Stimulated activated naive CD4-positive, alpha-beta T cell (primary cell): ENCODE measurements at places on chromosomes 1 and 21.

DNA sequence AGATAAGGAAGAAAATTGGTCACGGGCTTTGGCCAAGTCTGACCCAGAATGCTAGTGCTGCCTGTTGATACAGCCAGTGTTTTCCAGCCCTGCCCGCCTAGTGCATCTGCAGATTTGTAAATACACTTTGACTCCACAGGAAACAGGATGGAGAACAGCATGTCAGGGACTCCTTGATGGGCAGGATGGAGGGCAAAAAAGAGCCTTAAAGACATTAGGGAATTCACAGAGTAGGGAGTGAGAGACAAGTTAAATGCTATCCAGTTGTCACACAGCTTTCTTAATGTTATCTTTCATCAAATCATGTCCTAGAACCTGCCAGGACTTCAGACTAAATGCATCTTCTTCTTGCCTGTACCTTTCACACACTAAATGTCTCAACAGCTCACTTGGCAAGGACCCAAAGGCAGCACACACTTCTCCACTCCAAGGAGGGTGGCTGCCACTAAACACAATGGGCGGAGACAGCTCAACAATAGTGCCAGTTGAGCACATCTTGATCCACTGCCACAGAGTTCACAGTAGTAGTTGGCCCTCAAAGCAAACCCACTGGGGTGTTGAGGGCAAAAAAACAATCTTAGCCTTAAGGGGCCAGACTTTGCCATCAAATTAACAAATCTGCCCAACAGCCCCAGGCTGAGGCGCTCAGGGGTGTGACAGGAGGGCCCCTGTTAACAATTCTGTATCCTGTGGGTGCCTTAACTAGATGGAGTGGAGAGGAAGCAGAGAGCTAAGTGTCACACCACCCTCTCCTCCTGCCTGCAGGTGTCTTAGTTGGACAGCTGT lies 2.7 kb downstream of the HIVEP3 start:
- DNase-seq = no peak

- DNase-seq = no peak
Measured at GRCh38 chr1:46903481-46903880, 37.8 kb downstream of the CYP4A11 start.

DNA sequence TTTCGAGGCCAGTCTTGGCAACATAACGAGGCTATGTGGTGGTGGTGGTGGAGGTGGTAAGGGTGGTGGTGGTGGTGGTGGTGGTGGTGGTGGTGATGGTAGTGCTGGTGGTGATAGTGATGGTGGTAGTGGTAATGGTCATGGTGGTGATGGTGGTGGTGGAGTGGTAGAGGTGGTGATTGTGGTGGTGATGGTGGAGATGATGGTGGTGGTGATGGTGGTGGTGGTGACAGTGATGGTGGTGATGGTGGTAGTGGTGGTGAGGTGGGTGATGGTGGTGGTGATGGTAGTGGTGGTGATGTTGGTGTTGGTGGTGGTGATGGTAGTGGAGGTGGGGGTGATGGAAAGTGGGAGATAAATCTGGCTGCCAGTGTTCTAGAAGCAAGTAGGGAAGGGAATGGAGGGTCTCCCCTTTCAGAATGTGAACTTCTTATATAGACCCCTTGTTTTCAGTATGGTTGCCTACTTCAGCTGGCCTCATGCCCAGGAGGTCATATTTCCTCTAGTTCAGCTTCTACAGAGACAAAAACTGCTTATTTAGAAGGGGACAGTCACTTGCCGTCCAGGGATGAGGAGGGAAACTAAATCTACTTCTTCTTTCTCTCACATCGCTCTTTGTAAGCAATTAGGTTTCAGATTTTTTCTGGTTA lies 27.5 kb downstream of the SH3BGR start:
- DNase-seq = no peak

GRCh38 chr1:197360068-197360467 lies 92.0 kb downstream of the CRB1 start:
- no peak for DNase-seq

- no peak for DNase-seq
Measured at GRCh38 chr1:111217183-111217910, 10.2 kb upstream of the CHI3L2 start.

GRCh38 chr1:90862782-90863181 lies 145.7 kb upstream of the BARHL2 start:
- DNase-seq = no peak

DNA sequence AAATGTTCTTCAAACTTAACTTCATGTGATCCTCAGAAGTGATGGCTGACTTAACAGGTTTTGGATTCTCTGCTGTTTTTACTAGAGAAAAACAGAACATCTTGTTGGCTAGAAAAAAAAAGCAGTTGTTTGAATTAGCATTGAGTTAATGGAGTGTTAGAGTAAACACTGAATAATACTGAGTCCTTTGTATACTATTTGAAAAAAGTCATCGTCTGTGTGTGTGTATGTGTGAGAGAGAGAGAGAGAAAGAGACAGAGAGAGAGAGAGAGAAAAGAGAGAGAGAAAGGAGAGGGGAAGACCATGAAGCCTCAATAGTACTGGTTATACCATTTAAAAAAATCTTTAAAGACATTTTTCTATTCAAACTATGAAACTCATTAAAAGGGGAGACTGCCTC lies 10.4 kb downstream of the ZNF697 start:
- DNase-seq = no peak

GRCh38 chr1:186790101-186790500 lies 38.6 kb upstream of the PLA2G4A start:
- DNase-seq = no peak

DNA sequence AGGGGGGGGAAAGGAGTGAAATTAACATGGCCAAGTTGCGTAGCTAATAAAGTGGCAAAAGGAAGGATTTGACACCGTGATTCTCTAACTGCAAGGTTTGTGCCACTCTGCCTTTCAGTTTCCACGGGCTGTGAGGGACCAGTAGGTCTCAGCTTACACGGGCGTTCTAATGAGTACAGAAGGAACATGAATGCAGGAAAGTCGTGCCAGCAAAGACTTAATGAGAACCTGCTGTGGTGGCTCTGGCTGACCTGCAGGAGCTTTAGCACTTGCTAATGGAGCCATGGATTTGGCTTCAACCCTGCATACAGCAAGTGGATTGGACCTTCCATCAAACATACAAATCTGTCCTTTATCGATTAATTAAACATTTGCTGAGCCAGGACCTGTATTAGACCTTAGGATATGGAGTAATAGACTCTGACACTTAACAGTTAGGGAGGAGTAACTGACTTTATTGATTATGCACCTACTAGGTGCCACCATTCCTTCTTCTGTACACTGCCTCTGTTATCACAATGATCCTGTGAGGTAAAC lies 15.1 kb upstream of the PITHD1 start:
- no peak for DNase-seq

DNA sequence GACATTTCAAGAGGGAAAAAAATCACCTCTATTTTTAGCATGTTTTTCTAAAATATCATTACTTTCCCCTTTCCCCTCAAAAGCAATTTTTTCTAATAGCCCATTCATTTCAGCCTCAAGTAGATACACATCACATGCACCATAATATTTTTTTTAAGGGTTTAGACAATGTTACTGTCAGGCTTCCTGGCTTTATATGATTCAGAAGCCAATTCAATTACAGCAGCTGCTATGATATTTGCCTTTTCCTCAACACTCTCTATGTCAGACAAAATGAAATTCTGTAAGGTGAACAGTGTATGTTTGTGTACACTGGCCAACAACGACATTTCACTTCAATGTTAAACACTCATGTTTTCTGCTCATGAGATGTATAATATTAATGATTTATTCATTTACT lies 46.5 kb downstream of the OMA1 start:
- no peak for DNase-seq

DNA sequence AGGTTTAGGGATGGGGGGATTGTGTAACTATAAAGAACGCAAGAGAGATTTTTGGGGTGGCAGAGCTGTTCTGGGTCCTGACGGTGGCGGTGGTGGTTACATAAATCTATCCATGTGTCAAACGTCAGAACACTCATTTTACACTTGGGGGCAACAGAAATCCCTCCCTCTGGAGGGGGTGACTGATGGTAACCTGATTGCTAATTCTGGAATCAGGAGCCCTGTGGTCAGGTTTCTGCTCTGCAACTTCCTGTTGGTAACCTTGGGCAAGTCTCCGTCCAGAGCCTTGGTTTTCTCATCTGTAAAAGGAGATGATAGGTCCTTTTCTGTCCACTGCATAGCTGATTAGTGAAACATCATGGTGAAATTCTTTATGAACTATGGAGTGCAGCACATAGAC lies 40.9 kb downstream of the ALPL start:
- no peak for DNase-seq

GRCh38 chr1:177964336-177964735 lies 5.5 kb downstream of the SEC16B start:
- DNase-seq = no peak

DNA sequence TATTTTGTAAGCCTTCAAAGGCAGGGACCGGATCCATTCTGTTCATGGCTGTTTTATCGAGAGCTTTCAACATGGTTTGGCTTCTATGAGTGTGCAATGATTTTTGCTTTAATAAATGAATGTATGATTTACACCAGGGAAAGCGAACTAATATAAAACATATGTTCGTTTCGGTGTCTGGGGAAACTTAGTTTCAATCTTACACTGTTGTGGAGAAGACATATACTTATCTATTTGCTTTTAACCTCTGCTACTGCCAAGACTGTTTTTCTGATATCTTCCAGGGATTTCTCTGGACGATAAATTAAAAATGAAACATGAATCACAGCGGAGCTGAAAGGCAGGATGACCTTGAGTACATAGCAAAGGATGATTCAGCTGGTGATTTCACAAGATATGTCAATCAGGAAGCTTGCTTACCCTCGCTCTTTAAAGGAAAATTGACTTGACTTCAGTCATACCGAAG lies 14.7 kb upstream of the CYYR1 start:
- no peak for DNase-seq

DNA sequence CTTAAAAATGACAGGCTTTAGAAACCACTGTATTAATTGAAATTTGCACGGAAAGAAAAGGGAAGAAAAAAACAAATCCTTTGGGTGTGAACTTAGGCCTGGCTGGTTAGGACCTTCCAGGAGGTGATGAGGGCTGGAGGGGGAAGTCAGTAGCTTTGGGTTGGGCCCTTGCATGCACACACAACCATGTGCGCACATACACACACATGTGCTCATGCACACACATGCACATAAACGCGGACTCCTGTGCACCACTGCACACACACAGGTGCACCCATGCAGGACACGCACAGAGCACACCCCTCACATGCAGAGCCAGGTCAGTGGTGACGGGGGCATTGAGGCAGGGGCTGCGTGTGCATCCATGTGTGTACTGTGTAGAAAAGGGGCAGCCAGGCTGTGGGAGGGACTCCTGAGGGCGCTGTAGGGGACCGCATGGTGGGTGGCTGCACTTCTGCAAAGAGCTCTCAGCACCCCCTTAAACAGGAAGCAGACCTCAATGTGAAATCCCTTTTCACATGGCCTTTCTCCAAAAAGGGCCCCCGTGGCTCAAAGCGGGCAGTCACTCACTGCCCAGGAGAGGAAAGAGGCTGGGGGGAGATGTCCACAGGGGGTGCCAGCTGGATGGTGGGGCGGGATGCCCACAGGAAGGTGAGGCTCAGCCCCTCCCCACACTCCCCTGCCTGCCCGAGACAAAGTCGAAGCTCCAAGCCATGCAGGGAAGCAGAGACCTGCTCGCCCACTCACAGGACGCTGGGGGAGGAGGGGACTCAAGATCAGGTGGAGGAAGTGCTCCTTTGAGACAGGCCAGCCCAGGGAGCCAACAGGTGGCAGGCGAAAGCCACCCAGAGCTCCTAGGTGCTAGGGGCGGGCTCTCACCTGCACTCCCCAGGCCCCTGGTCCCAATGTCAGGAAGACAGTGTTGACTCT lies 95.2 kb downstream of the ITPKB start:
- DNase-seq = no peak

GRCh38 chr1:234527346-234527745 lies 48.4 kb upstream of the TARBP1 start:
- DNase-seq = no peak

GRCh38 chr21:14215971-14216641 lies at the start of gene RBM11:
TSS of gene RBM11 (plus strand) at chr21:14216157. CDS start at chr21:14216187, 30 bp downstream.
- peak; percentile 79 for DNase-seq

GRCh38 chr1:93605812-93606512 lies 75.7 kb downstream of the BCAR3 start:
- no peak for DNase-seq

- no peak for DNase-seq
Measured at GRCh38 chr1:175494950-175495349, 248.4 kb downstream of the TNR start.

- no peak for DNase-seq
Measured at GRCh38 chr1:165659581-165659895, 28.5 kb downstream of the MGST3 start.

DNA sequence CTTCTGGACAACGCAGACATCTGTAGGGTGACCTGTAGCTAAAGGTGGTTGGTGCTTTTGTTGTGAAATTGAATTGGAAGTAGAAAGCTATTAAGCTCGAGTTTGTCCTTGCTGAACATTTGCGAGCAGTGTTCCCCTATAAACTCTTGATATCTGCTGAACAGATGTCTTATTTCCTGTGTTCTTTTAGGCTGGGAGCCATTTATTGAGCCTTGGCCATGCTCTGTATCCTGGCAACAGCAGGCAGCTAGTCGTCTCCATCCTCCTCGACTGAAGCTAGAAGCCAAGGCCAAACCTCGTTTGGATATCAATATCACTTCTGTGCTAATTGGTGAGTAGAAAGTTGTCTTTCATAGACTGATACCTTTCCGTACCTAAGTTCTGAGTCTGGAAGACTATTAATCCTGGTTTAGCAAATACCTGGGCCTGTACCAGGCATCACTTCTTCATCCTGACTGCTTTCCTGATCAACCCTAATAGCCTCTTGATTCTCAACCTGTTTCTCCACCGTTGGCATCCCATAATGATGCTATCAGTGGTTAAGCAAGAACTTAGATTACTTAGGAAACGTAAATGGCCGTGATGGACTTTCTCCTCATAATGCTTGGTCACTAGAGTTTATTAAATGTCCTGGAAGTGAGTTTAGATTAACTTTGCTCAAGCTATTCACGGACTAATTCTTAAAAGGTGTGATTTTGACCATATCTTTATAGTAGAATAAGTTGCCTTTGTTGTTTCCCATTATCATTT lies 103.4 kb downstream of the VPS13D start:
- no peak for DNase-seq

DNA sequence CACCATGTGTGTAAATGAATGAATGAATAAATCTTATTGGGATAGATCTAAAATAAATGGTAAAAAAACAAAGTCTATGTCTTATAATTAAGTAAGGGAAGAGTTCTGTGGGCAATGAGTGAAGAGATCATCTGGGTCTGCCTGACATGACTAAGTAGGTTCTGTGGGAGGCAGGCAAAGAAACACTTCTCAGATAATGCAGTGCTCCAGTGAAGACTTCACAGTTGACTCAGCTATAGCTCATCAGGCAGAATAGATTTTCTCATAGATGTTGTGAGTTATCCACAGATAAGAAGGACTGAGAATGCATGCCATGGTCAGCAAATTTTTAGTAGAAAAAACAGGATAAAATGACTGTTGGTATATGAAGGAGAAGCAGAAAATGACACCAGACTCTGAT lies 12.4 kb downstream of the KRTAP22-2 start:
- DNase-seq = no peak

- DNase-seq = no peak
Measured at GRCh38 chr1:42551180-42551579, 88.1 kb downstream of the CCDC30 start.
